Stimulated activated CD8-positive, alpha-beta memory T cell treated with anti-CD3 and anti-CD28 coated beads, Interleukin-15, amount 100 ng/mL, for 48 hours (primary cell): ENCODE measurements at places on chromosomes 4 and X.

- DNase-seq = no peak
Observed at GRCh38 chrX:136209016-136209738, 42.0 kb downstream of the MAP7D3 start.

- DNase-seq = no peak
Observed at GRCh38 chr4:165873298-165874071, 448 bp downstream of the TLL1 start.

DNA sequence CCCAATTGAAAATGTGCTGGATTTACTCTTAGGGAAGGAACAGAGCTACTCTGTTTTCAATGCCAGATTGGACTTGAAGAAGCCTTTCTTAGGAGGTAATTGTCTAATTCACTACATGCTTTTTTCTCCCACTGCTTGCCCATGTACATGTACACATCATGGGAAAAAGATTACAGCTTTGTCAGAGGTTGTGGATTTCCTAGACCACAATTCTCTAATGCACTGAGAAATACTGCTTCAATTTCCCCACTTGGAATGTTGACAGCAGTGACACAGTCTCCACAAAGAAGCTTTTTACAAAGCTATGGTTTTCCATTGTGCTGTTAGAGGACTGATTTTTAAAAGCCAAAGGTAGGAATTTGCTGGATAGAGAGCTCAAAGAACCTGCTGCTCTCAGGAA, 19.5 kb downstream of the ZAR1 start:
- no peak for DNase-seq

GRCh38 chr4:7138223-7139166, 53.8 kb upstream of the SORCS2 start:
- no peak for DNase-seq

GRCh38 chr4:112865443-112865842, 184.0 kb upstream of the ANK2 start:
- no peak for DNase-seq

GRCh38 chrX:8084006-8084405, 87.1 kb downstream of the VCX2 start:
- DNase-seq = no peak

- no peak for DNase-seq
Observed at GRCh38 chrX:11381464-11381863, 88.3 kb downstream of the AMELX start.

- DNase-seq = no peak
Observed at GRCh38 chr4:8655411-8656184, 63.0 kb downstream of the CPZ start.

- DNase-seq = no peak
Observed at GRCh38 chrX:138877746-138878145, 166.2 kb upstream of the FGF13 start.

GRCh38 chr4:154456240-154456639, 35.4 kb downstream of the DCHS2 start:
- DNase-seq = no peak

DNA sequence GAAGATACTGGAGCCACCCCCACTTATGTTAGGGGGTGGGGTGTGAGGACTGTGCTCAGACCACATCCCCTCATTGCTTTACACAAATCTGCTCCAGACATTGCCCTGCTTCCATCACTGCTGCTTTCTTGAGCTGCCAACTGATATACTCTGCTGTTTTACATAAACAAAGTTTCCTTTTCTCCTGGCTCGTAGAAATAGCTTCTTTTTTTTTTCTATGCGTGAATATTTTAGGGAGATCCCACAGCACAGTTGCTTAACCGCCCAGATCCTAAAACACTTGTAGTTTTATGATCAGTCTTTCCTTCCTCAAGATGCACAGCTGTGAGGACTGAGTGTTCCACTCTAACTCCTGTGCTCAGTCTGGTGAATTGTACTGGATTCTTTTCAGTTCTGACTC, 768.4 kb downstream of the PCDH18 start:
- no peak for DNase-seq

DNA sequence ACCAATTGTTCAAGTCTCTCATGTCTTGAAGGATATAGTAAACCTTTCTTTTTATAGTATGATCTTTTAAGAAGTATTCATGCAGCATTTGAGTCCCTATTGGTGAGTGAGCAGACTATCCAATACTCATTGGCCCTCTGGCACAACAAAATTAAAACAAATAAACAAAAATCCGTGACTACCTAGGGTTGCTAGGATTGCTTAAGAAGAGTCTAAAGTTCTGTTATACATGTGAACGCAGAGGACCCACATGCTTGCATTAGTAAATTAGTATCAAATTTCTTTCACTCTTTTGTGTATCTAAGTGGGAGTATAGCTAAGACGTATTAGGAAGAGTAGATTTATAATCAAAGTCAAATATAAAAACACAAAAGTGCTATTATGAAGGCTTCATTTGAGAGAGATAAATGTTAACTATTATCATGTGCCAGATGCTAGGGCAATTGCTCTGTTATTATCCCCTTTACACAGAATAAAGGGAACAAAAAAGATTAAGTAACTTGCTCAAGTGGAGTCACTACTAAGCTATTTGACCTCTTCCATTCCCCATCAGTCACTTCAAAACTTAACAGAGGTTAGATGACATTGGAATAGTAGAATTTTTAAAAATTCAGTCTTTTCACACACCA, 29.2 kb upstream of the LARP1B start:
- DNase-seq = no peak

DNA sequence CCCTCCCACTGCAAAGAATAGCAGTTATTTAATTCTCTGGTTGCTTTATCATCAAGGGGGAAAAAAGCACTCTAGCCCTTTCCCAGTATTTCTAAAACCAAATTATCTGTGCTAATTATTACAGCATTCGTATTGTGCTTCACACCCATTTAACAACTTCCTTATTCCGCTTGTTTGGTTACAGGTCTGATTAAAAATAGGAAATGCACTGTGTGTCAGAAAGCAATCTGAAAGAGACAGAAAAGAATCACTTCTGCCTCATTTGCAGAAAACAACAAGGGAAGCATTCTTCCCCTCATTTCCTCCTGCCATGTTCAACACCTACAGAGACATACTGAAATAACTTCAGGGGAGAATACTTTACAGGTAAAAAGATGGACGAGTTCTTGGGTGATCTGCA, 114.9 kb upstream of the MAP3K15 start:
- DNase-seq = no peak

DNA sequence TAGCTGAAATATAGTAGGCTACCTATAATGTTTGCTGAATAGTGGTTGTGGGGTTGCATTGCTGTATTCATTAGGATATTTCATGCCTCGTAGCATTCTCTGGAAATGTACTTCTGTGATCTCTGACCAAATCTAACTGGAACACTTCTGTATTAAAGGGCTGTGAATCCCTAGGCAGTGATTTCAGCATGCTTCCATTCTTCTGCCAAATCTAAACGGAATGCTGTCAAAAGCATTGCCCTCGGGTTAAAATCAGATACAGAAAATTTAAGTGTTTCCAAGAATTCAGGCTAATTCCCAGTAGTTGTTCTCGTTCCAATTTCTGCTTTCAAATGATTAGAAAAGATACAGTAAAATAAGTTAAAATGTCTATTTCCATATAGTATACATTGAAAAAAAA, 1847.5 kb upstream of the IGFBP7 start:
- no peak for DNase-seq

GRCh38 chr4:151522866-151523519, 114.0 kb downstream of the FHIP1A start:
- DNase-seq = no peak

- DNase-seq = no peak
Observed at GRCh38 chr4:2255501-2256155, 6.3 kb downstream of the MXD4 start.

DNA sequence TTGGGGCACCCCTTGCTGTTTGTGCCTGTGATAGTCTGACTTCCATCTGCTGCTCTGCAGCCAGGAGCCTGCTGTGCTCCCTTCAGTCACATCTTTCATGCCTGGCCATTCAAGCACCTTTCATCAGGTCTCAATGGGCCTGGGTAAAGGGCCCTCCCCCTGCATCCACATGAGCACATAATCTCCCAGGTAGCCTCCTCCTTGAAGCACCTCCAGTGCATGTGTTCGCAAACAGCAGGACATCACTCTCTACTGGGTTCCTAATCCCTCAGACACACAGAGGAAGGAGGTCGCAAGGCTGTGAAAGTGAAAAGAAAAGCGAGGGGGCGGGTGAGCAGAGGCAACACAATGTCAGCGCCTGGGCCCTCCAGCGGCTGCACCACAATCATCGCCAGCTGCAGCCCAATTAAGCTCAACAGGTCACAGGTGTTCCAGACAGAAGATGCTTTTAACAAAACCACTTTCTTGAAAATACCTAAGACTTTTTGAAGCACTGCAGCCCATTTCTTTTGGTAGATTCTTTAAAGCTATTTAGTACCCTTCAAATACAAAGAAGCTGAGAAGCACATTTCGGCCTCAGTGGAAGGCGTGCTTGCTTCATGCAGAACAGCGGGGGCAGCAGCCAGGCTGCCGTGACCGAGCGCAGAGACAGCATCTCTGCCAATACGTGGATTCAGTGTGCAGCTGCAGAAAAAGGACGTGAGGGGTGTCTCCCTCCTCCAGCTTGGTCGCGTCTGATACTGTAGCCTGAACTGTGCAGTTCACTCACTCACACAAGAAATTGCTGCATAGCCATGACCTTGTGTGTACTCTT, 92.2 kb upstream of the SPRY1 start:
- DNase-seq = no peak

DNA sequence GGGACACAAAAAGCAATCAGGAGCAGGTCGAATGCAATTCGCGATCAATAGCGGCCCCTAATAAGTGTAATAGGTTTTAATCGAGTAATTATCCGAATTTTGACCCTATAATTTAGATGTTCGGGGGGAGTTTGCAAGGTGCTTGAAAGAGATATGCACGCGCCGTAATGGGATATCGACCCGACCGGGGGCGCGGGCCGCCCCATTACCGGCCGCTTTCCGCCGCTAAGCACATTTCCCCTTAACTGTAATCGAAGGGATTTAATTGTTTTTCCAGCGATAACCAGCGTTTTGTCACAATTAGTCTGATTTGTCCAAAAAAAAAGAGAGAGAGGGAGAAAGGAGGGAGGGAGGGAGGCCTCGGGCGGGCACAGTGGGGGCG, 997 bp downstream of the NKX1-1 start:
- DNase-seq = no peak

- no peak for DNase-seq
Observed at GRCh38 chr4:7193030-7193958, 956 bp downstream of the SORCS2 start.

DNA sequence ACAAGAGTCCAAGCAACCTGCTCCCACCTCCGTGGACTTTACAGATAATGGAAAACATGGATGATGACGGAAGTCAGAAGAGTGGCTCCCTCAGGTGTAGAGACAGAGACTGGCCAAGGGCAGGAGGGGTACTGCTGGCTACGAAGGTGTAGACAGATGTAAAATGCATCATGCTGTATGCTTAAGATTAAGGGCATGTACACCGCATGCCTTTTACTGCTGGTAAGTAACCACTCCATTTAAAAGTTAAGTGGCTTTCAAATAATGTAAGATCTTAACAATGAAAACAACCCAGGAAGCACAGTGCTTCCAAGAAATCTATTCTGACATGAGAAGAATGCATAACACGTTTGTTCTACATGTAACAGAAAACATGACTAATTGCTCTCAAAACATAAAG, 76.9 kb upstream of the FAM9B start:
- DNase-seq = no peak

DNA sequence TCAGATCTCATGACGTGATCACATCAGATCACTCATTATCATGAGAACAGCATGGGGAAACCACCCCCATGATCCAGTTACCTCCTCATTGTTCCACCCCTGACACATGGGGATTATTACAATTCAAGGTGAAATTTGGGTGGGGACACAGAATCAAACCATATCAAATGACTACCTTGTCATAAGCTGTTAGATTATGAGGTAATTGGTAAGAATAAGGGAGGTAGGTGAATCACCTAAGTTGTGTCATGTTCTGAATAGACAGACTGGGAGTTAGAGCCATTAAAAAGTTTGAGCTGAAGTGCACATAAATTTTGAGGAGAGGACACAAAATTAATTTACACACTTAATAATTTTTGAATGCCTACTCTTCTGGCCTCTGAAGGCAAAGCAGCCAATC, 24.7 kb downstream of the SLC9B1 start:
- no peak for DNase-seq
